ENCODE measurements at places on chromosomes 11 and 22. TPM values are rescaled to one million over a fixed set of nuclear protein-coding genes. Genes with fewer than 3 reads are reported as not detected.

MRGPRF gene
- 1.7 TPM for total RNA-seq

BTBD18 gene
- total RNA-seq = not detected

CASP4 gene
- total RNA-seq = 51.8 TPM

HEPACAM gene
- 0.03 TPM for total RNA-seq

NCAM1 gene
- 19.6 TPM for total RNA-seq

GRCh38 chr11:61747192-61747966 lies 5.1 kb upstream of the MYRF start:
- H3K4me1 ChIP-seq = no peaks in the 10 kb centered on the region
- no peak overlapping the region for H3K4me3 ChIP-seq
- no peaks in the 10 kb centered on the region for H3K27me3 ChIP-seq
- no peaks in the 10 kb centered on the region for H3K36me3 ChIP-seq
- peak; percentile 75 for DNase-seq

DNA sequence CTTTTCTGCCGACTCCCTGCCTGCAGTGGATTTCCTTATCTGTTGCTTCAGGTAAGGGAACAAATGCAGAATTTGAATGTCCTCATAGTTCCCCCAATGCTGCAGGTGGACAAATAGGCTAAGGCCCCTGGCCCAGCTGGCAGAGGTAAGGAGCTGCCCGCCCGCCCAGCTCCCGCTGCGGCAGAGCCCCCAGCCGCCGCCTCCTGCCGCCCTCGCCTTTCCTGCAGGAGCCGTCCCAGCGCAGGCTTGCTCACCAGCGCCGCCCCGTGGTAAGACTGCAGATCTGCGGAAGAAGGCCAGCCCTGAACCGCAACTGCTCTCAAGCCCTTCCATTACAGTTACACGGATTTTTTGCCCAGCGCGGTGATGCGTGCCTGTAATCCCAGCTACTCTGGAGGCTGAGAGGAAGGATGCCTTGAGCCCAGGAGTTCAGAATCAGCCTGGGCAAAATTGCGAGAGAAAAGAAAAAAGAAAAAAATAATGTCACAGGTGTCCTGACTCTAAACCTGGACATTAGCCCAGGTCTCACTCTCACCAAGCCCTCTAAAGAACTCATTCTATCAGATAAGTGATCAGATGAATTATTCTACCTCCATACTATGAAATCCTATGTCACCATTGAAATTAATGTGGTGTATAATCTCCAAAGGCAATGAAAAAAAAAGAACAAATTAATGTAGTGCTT lies 51.2 kb upstream of the EMID1 start:
- H3K4me1 ChIP-seq = peaks cover 5% of the 10 kb centered on the region
- no peaks in the 10 kb centered on the region for H3K36me3 ChIP-seq
- no peak overlapping the region for H3K27ac ChIP-seq
- peak; percentile 81 for DNase-seq

DNA sequence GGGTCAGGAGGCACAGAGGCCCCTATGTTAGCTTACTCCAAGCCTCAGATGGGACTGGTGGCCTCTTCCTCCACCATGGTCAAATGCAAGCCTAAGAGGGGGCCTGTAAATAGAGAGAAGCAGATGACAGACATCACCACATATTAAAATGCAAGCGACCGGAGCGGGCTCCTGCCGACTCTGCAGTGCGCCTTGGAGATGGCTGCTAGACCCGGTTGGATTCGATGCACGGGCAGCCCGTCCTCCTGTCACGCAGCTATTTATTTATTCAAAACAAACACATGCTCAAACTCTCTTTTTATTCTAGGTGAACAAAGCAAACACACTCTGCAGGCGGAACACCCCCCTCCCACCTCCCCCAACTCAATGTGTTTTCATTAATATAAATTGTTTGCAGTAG lies 208.0 kb downstream of the DSCAML1 start:
- DNase-seq = no peak
- no peak overlapping the region for H3K27ac ChIP-seq
- H3K4me1 ChIP-seq = no peaks in the 10 kb centered on the region
- H3K4me3 ChIP-seq = no peak overlapping the region

DNA sequence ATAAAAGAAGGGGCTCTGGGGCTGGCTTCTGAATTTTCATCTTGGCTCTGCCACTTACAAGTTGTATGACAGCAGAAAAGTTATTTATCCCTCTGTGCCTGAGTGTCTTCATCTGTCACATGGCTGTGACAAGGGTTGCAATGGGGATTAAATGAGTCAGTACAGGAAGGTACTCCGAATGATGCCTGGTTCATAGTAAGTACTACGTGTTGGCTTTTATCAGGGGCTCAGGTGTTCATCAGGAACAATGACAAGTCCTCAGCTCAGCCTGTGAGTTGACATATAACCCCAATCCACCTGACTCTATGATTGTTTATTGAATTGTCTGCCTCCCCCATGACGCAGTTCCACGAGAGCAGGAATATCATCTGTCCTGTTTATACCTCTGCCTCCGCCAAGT lies 45.7 kb downstream of the PAMR1 start:
- no peaks in the 10 kb centered on the region for H3K27me3 ChIP-seq
- H3K27ac ChIP-seq = no peak overlapping the region
- no peaks in the 10 kb centered on the region for H3K4me1 ChIP-seq
- H3K36me3 ChIP-seq = no peaks in the 10 kb centered on the region
- no peak for DNase-seq

DNA sequence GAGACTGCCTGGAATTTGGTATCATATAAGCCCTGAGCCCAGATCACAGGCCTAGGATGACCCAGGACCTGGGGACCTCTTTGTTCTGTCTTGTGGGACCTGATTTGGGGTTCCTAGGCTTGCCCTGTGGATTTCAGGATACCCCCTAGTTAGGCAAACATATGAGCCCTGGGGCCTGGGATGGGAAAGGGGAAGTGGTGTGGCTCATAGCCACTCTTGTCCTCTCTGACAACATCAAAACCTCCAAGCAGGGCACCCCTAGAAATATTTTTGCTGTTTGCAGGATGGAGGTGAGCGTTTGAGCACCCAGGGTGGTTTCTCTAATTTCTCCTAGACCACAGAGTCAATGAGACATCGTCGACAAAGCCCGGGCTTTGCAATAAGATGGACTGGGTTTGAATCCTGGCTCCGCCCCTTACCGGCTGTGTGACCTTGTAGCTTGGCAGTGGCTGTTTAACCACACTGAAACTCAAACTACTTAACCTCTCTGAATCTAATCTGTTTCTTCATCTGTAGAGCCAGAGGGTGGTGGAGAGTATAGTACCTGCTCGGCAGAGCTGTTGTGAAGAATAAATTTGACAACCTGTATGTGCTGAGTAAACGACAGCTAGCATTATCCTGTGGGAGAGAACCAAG lies 5.3 kb upstream of the LRRC10B start:
- no peaks in the 10 kb centered on the region for H3K4me1 ChIP-seq
- no peaks in the 10 kb centered on the region for H3K27me3 ChIP-seq
- H3K27ac ChIP-seq = no peak overlapping the region
- H3K36me3 ChIP-seq = no peaks in the 10 kb centered on the region
- no peak for DNase-seq
- H3K4me3 ChIP-seq = no peak overlapping the region

DNA sequence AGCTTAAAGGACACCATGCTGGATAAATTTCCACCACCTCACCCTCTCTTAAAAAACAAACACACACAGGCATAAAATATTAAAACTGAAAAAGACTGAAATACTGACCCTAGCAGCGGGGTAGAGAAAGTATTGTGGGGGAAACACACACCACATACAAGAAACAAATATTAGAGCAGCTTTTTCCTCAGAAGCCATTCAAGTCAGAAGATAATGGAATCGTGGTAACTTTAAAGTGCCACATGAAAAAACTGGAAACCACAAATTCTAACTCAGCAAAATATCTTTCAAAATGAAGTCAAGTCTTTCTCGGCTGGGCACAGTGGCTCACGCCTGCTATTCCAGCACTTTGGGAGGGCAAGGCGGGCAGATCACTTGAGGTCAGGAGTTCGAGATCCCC lies 223.2 kb downstream of the DYNC2H1 start:
- no peaks in the 10 kb centered on the region for H3K36me3 ChIP-seq
- DNase-seq = no peak
- H3K27me3 ChIP-seq = no peaks in the 10 kb centered on the region
- H3K27ac ChIP-seq = no peak overlapping the region
- no peak overlapping the region for H3K4me3 ChIP-seq

DNA sequence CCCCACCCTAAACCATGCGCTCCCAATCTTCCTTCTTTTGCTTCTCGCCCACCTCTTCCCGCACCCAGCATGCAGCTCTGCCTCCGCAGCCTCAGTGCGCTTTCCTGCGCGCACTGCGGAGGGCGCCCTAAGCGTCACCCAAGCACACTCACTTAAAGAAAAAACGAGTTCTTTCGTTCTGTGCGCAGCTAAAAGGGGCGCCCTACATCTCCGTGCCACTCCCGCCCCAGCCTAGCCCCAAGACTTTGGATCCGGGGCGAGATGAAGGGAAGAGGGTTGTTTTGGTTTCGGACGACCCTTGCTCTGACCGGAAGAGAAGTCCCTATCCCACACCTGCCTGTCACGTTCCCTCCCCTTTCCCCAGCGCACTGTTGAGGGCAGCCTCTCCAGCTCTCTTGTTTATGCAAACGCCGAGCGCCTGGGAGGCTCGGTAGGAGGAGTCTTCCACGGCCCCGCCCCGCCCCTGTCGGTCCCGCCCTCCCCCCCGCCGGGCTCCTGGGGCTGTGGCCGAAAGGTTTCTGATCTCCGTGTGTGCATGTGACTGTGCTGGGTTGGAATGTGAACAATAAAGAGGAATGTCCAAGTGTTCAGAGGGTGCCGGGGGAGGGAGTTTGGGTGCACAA lies 5.3 kb downstream of the VSIG2 start:
- DNase-seq = peak; percentile 92
- H3K4me3 ChIP-seq = peak overlapping the region; percentile 24
- peak overlapping the region; percentile 71 for H3K27ac ChIP-seq
- no peaks in the 10 kb centered on the region for H3K36me3 ChIP-seq
- no peaks in the 10 kb centered on the region for H3K4me1 ChIP-seq
- H3K27me3 ChIP-seq = no peaks in the 10 kb centered on the region

GRCh38 chr22:30328466-30329049 lies 1.8 kb upstream of the TBC1D10A start:
- no peaks in the 10 kb centered on the region for H3K36me3 ChIP-seq
- H3K4me1 ChIP-seq = no peaks in the 10 kb centered on the region
- no peak for DNase-seq

DNA sequence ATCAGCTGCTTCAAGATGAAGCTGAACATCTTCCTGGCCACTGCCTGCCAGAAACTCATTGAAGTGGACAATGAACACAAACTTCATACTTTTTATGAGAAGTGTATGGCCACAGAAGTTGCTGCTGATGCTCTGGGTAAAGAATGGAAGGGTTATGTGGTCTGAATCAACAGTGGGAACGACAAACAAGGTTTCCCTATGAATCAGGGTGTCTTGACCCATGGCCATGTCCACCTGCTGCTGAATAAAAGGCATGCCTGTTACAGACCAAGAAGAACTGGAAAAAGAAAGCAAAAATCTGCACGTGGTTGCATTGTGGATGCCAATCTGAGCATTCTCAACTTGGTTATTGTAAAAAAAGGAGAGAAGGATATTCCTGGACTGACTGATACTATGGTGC lies 22.2 kb upstream of the BIRC3 start:
- H3K36me3 ChIP-seq = no peaks in the 10 kb centered on the region
- no peaks in the 10 kb centered on the region for H3K4me1 ChIP-seq
- H3K27ac ChIP-seq = no peak overlapping the region

- H3K4me1 ChIP-seq = no peaks in the 10 kb centered on the region
- DNase-seq = no peak
- no peaks in the 10 kb centered on the region for H3K36me3 ChIP-seq
- H3K4me3 ChIP-seq = no peak overlapping the region
- no peaks in the 10 kb centered on the region for H3K27me3 ChIP-seq
Observed at GRCh38 chr11:8381871-8382396, 118.3 kb upstream of the LMO1 start.

DNA sequence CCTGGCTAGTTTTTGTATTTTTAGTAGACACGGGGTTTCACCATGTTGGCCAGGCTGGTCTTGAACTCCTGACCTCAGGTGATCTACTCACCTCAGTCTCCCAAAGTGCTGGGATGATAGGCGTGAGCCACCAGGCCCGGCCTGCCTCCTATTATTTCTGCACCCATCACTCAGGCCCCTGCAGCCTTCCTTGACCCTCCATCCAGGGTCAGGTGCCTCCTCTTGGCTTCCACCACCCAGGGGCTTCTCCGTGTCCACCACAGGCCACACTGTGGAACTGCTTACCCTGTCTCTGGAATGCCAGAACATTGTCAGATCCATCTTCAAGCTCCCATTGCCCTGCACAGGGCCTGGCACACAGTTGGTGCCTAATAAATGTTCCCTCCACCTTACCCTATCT lies 75.4 kb upstream of the RTL6 start:
- H3K4me1 ChIP-seq = no peaks in the 10 kb centered on the region
- H3K36me3 ChIP-seq = no peaks in the 10 kb centered on the region
- H3K27me3 ChIP-seq = no peaks in the 10 kb centered on the region
- DNase-seq = no peak
- H3K27ac ChIP-seq = no peak overlapping the region
- H3K4me3 ChIP-seq = no peak overlapping the region

DNA sequence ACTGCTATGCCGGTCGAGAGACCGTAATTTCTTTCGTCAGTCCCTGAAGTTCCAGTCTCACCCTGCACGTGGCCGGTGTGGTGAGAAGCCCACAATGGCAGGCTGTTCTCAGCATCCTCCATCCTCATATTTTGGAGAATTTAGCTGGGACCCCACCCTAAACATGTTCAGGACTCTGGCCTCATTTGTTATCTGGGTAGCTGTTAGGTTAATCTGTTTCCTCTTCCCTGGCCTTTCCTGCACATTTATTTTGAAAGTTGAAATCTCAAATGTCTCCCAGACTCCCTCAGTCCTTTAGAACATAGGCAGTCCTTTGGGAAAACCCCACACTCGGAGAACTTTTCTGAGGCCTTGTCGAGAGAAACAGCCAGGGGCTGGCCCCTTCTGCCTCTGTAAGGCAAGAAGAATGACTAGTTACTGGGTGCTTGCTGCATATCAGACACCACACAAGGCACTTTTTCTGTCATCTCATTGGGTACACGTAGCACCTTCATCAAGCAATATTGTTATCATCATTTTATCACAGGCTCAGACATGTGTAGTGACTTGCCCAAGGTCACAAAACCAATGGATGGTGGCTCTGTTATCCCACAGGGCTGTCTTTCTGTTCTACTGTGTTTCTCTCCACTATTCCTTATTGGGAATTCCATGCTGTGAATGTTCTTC lies 109.3 kb upstream of the CRYBB3 start:
- no peaks in the 10 kb centered on the region for H3K4me1 ChIP-seq
- no peak overlapping the region for H3K27ac ChIP-seq
- no peaks in the 10 kb centered on the region for H3K27me3 ChIP-seq
- no peak overlapping the region for H3K4me3 ChIP-seq
- DNase-seq = no peak

- no peak overlapping the region for H3K4me3 ChIP-seq
- H3K4me1 ChIP-seq = no peaks in the 10 kb centered on the region
- no peaks in the 10 kb centered on the region for H3K27me3 ChIP-seq
- DNase-seq = peak; percentile 56
- H3K36me3 ChIP-seq = no peaks in the 10 kb centered on the region
Observed at GRCh38 chr22:34105461-34106062, 185.3 kb upstream of the LARGE1 start.

Data from pancreas (tissue), 10 donors.